ENCODE measurements at places on chromosomes 12 and 14.

DNA sequence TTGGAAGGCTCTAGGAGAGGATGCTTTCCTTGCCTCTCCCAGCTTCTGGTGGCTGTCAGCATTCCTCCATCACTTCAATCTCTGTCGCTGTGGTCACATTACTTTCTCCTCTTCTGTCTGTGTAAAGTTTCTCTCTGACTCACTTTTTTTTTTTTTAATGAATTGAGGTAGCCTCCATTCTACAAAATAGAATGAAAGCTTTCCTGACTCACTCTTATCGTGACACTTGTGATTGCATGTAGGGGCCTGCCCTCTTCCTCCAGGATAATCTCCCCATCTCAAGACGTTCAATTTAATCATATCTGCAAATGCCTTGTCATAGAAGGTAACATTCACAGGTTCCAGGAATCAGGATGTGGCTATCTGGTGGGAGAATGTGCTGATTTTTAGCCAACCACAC lies 153.5 kb upstream of the HMGA2 start:
- no peak for DNase-seq

DNA sequence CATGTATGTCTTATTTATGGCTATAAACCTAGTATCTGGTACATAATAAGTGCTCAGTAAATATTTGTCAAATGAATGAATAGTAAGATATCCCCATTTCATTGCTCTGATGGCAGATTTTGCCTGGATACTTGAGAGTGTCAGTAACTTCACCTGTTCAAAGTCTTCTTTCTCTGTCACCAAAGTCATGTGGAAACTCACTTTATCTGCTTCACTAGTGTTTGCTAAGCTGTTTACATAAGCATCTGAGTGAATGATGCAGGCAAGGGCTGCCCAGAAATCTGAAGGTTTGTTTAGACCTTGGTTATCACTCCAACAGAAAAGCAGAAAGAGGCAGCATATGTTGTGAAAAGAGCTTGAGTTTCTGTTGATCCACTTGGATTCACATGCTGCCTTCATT lies 4.3 kb downstream of the OR4E1 start:
- no peak for DNase-seq

DNA sequence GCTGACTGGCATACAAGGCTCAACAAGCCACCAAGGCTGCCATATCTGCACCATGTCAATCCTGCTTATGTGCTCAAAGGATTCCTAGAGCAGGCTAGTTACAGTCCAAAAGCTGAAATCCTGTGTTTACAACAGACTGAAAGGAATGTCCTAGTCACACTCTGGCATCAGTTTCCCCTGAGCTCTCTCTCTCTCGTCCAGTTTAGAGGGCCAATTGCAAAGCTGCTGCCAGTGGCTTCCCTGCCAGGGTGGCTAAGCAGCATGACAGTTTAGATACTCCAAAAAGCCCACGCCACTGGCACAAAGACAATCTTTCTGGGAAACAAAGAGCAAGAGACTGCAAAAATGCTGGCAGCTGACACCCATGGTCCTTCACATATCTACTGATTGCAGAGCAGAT lies 392.1 kb downstream of the RPS29 start:
- no peak for DNase-seq

- DNase-seq, result no peak
Observed at GRCh38 chr14:99381688-99382060, 99.0 kb downstream of the SETD3 start.

DNA sequence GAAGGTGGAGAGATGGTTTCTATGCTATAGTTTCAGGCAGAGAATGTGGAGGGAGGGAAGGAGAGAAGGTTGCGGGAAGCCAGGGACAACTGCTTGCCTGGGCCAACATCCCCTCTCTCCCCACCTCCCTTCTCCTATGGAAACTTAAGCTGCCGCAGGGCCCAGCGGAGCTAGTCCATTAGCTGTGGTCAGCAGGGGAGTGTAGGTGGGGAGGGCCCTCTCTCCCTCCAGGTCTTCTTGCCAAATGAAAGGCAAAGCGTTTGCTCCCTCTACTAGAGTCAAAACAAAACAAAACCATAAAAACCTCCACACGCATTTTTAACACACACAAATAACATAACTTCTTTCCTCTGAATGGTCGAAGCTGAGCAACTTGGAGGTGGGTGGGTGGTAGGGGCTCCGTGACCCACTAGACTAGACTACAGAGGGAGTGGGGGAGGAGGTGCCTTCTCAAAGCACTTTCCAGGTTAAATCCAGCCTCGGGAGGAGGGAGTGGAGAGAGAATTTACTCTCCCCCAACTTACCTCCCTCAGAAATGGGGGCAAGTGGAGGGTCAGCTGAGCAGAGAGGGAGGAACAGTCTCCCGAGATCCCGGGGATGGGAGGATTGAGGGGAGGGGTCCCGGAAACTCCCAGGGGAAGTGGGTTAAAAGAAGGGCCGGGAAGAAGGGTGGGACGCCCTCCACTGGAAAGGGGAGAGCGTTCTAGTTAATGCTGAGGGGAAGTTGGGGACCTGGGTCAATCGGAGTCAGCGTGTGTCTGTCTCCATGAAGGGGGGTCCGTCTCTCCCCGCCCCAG lies 4.6 kb upstream of the CACNB3 start:
- DNase-seq, result no peak

Measured in GM12892 (cell line).